ENCODE measurements at places on chromosomes 12 and 14.

DNA sequence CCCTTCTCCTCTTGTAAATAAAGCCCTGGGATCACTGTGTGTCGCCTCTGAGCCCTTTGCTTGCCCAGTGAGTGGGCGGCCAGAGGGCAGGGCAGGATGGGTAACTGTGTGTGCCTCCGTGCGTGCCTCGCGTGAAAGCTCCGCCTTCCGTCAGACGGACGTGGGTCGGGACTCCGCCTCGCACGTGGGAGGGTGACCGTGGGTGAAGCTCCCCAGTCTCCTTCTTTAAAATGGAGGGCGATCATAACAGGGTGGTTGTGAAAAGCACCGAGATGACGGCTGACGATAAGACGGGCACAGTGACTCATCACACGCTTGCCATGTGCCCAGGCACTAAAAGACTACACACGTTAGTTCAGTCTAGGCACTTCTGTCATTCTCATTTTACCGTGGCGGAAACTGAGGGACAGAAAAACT lies 9.2 kb downstream of the PHB2 start:
- no peak for DNase-seq

GRCh38 chr14:57209561-57209960 lies 59.1 kb downstream of the EXOC5 start:
- DNase-seq, result no peak

DNA sequence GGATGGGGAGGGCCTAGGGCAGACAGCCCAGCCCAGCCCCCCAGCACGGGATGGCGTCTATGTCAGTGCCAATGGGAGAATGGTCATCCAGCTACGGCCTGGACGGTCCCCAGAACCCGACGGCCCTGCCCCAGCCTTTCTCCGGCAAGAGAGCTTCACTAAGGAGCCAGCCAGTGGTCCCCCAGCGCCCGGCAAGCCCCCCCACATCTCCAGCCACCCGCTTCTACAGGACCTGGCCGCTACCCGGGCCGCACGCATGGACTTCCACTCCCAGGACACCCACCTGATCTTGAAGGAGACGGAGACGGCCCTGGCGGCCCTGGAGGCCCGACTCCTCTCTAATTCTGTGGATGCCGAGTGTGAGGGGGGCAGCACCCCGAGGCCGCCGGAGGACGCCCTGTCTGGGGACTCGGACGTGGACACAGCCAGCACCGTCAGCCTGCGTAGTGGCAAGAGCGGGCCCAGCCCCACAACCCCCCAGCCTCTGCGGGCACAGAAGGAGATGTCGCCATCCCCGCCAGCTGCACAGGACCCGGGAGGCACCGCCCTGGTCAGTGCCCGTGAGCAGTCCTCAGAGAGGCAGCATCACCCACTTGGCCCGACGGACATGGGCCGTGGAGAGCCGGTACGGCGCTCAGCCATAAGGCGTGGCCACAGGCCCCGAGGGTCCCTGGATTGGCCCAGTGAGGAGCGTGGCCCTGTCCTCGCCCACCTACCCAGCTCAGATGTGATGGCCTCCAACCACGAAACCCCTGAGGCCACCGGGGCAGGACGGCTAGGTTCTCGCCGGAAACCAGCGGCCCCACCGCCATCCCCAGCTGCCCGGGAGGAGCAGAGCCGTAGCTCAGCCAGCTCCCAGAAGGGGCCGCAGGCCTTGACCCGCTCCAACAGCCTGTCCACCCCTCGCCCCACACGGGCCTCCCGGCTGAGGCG lies 21.9 kb downstream of the CEP170B start:
- no peak for DNase-seq

DNA sequence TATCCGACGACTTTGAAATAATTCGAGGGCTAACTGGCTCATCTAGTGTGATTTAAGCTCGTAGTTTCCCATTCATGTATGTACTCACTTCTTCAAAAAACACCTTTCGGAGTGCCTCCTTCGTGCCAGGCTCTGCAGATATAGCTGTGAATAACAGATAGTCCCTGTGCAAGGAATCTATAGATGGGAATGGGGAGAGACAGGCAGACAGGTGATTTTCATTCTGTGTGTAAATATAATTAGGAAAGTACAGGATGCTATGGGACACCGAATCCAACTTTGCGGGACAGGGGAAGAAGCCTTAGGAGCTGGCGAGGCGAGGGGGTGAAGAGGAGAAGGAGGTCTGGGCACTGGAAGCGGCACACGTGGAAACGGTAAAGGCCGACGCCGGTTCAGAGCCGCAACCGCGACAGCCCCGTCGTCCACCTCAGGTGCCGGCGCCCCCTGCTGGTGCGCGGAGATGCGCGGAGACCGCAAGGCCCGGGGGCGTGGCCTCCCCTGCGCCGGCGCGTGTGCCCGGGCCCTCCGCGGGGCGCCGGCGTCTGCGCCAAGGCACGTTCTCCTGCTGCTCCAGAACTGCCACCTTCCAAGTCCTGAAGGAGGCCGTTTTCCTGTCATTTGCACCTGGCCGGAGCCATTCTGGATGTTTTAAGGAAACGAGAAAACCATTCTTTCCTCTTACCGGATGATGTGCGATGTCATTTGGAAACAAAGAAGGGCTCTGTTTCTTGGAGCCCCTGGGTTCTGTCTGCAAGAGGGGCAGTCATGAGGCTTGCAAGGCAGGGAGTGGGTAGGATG lies 18.0 kb upstream of the CACNA1C start:
- peak; percentile 60 for DNase-seq

- DNase-seq, result no peak
These were observed 19.5 kb upstream of the HIGD1C start for GRCh38 chr12:50932787-50933280.

GRCh38 chr14:104461676-104462449 lies 117.7 kb upstream of the C14orf180 start:
- peak; percentile 5 for DNase-seq

GRCh38 chr14:67683842-67684241 lies 9.4 kb upstream of the VTI1B start:
- DNase-seq, result no peak

GRCh38 chr12:46664761-46665287 lies 161.0 kb downstream of the SLC38A4 start:
- peak; percentile 27 for DNase-seq
